ENCODE measurements at places on chromosomes 2 and 18.

DNA sequence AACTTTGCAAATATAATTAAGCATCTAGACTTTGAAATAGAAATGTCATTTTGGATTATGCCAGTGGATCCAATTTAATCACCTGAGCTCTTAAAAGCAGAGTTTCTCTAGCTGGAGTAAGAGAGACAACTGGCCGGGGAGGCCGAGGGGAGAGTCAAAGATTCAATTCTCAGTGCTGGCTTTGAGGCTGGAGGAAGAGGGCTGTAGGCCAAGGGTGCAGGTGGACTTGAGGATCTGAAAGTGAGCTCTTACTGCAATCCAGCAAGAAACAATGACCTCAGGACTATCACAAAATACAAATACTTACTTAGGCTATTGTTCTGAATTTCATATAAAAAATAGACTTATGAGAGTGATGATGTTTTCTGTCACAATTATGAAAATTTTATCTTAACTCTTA, 814.5 kb downstream of the CBLN2 start:
- no peak for DNase-seq

GRCh38 chr18:67428805-67429204, 87.7 kb downstream of the DSEL start:
- no peak for DNase-seq

- DNase-seq: no peak
These were observed 33.5 kb downstream of the INPP4A start for GRCh38 chr2:98478088-98478551.

- no peak for DNase-seq
These were observed 46.1 kb downstream of the SRD5A2 start for GRCh38 chr2:31534636-31535035.

DNA sequence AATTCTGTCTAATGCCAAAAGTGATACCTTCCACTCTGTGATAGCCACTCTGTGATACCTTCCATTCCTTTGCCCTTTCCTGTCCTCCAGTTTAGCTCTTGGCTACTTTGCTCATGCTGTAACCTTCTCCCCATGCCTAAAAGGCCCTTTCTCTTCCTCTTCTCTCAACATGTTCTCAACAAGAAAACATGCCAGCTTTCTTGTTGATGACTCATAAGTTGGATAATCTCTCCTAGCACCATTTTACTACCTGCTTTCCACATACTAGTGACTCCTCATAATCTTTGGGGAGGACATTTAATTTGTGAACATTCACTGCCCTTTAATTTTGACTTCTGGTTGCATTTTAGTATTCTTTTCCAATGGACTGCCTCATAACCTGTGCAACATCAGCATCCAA, 55.9 kb upstream of the NT5C1B start:
- DNase-seq: no peak

- DNase-seq: no peak
These were observed 119.5 kb upstream of the SNTG2 start for GRCh38 chr2:831225-831536.

DNA sequence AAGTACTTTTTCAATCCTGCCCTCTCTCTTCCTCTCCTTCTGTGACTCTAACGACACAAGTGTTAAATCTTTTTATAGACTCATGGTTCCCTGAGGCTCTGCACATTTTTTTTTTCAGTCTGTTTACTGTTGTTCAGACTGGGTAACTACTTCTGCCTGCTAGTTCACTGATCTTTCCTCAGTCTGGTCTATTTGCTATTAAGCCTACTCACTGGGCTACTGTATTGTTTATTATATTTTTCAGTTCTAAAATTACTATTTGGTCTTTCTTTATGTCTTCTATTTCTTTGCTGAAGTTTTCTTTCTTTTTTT, 21.3 kb downstream of the PPP3R1 start:
- DNase-seq: no peak

- no peak for DNase-seq
These were observed 987.2 kb upstream of the CDH2 start for GRCh38 chr18:29164020-29164706.

- no peak for DNase-seq
These were observed 10.9 kb downstream of the CLASP1 start for GRCh38 chr2:121638333-121638732.
